Activated CD8-positive, alpha-beta T cell treated with anti-CD3 and anti-CD28 coated beads for 36 hours (primary cell): ENCODE measurements at places on chromosomes 2 and 18.

GRCh38 chr2:202122980-202123720, 50.1 kb downstream of the KIAA2012 start:
- no peak for DNase-seq

DNA sequence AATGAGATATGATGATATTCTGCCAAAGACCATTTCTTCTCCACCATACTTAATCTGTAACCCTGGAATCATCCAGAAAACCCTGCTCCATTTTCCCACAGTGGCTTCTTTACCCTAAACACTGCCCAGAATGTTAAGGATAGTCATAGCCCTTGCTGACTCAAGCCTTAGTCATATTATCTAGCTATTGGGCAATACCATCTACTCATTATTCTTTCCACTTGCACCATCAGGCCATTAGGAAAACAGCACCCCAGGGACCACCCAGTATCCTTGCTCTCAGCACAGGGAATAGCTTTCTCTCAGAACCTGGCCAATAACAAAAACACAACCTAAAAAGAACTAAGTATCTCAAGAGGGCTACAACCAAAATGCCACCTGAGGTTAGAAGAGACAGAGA, 445.7 kb upstream of the SLC14A2 start:
- no peak for DNase-seq

DNA sequence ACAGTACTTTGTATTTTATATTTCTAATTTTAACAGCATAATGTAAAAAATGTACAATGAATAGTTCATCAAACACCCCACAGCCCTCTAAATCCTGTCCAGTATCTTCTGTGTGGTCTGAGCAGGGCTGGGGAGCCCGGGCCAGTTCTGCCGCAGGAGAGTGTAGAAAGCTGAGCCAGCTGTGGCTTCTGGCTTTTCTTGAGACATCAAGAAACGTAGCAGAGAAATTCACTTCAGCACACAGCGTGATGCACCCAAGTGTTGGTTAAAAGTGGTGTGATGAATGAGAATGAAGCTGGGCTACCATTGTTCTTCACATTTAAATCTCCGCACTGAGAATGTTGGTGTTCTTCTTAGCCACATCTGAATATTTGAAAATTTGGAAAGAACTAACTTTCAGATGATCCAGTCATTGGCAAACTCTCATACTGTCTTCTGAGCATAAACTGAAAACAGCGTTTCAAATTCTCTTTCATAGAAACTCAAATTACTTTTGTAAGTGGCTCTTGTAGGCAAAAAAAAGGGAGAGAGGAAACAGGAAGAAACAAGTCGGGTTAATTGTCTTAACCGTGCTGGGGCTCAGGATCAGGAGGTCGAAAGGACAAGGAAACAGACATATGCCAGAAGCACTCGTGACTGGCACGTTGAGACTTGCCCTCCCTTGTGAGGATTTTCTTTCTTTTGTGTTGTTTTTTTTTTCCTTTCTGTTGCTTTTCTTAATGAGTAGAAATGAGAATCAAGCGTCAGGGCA, 23.4 kb upstream of the TMEM87B start:
- no peak for DNase-seq

DNA sequence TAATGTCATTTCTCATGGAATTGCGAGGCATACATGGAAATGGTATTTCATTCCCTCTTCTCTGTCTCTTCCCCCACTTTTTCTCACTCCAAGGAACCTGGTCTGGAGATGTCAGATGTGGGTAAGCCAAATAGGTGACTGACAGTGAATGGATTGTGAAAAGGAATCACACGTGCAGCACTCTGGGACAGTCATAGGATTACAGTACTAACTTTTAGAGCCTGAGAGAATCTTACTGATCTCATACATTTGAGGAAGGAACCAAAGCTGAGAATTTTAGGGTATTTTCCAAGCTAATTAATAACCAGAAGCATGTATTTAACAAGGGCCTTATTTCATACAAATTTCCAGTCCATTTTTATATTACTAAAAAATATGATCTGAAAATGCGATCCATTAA, 58.1 kb upstream of the ERBB4 start:
- no peak for DNase-seq

DNA sequence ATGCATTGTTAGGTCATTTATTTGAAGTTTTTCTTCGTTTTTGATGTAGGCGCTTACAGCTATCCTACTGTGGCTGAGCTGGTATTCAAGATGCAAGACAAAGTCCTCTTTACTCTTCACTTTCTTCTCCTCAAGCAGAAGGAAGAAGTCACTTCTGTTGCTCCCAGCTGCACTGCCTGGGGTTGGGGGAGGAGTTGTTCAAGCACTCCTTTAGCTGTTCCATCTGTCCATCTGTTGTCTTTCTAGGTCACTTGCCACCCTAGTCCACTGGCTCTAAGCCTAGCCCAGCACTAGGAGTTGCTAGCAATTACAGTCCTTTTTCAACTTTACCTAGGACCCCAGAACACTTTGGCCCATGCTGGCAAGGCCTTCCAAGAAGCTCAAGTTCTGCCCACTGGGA, 200.6 kb upstream of the RBMS1 start:
- no peak for DNase-seq

DNA sequence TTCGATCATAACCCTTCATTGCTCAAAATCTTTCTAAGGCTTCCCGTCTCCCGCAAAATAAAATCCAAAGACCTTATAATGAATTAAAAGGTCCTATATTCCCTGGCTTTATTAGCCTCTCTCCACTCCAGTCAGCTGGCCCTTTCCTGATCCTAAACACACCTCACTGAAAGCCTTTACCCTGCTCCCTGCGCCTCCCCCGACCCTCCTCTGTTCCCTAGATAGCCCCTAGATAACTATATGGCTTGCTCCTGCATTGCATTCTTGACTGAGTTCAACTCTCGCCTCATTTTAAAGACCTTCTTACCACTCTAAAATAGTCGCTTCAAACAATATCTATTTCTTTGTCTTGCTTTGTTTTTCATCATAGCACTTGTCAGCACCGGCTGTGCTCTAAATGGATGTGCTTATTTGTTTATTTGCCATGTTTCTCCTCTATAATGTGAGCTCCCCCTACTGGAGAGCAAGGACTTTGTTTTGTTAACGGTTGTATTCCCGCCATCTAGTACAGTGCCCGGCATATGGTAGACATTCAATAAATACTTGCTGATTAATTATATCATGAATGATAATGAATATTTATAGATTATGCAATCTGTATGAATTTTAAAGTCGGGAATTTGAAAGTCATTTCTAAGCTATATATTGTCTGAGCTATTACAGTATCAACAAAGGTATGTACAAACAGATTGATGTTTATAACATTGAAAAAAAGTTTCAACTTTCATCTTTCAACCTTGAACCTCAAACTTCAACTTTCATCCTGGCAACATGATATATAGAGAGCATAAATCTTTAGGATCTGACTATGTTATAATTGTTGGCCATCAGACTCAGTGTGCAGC, 32.4 kb upstream of the VIT start:
- peak; percentile 19 for DNase-seq

- no peak for DNase-seq
Observed at GRCh38 chr18:26911840-26912239, 46.3 kb upstream of the AQP4 start.

DNA sequence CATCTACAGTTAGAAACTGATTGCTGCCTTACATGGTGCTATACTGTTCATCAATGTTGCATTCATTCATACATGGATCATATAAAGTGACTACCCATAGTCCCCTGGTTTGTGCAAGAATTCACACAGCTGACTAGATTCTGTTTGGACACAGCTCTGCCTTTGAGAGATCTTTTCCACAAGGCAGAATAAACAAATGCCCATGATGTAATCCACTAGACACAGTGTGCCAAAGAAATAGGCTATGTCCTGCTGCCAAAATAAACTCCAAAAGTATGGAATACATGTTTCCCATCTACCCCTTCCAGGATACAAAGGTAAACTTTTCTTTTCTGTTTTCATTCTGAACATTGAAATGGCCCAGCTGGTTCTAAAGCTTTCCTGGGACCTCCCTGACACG, 269.4 kb upstream of the CHAC2 start:
- no peak for DNase-seq

DNA sequence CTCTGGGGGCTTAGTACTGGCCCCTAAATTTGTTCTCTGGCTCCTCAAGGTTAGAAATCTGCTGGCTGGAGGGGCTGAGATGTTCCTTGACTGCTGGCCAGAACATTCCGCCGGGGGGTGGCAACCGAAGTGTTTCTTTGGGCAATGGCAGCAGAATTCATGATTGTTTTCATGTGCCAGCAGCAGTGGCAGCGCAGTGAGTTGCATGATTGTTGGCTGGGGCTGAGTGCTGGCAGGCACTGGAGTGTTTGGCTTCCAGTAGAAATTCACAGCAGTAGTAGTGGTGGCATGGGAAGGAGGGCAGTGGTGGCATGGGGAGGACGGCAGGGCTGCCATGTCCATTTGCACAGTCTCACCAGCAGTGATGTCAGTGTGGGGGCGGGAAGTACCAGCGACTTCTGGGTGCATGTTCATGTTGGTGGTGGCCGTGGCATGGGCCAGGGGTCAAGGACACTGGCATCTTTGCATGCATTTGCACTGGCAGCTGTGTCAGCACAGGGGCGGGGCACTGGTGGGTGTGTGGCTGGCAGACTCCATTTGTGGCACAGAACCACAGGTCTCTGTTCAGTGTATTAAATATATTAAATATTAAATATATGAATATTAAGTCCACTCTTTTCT, 130.6 kb upstream of the CDH7 start:
- DNase-seq: no peak

- no peak for DNase-seq
Observed at GRCh38 chr2:100394111-100394641, 23.3 kb downstream of the CHST10 start.

DNA sequence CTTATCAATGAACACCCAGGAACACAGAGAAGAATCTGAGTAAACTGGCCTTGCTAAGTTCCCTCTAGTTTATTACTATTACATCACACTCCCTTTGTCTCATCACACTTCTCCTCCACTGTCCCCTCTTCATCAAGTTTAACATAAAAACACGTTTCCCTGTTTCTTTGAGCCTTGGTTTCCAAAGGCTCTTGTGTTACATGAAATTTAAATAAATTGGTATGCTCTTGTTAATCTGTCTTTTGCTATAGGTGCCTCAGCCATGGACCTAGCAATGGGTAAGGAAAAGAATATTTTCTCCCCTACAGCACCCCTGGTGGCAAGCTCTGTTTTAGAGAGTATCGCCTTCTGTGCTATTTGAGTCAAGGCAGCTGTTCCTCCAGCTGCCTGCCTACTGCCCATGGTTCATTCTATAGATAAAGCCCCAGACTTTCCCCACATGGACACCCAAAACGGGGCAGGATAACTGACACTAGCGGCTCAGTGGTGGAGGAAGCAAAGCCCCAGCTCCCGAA, 31.8 kb downstream of the TGIF1 start:
- peak; percentile 46 for DNase-seq

DNA sequence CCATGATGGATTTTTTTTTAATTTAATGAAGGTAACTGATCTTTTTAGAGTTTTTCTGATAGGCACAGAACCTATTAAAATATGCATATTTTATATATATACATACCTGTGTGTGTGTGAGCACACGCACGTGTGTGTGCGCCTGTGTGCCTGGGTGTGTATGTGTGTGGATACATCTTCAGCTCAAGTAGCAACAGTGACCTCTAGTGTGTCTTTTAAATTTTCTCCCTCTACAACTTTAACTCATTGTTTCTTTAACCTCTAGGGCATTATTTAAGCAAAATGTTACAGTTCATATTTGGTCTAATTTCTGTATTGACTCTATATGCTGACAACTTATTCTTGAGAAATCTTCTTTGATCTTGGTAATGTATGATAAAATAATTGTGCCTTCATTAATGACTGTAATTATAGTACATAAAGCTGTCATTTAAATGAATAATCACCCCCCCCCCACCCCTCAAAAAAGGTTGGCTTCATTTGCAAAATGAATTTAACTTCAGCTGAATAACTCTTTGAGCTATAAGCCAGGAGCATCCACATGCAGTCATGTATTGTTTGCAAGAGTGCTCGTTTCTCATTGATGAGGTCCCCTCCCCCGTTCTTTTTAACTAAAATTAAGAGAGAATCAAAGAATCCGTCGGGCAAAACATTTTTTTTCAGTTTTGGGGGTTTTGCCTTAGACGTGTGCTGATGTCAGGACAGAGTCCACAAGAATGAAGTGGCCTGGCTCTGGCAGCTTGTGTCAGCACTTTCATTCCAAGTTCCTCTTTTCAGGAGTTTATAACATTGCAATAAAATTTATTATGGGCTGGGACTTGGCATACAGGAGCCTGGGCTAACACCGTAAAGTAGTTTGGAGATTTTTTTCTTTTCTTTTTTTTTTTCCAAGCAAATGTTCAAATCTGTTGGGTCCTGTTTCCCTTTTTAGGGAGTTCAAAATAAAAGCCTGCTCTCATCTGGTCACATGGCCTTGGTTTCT, 80.0 kb downstream of the ETAA1 start:
- DNase-seq: peak; percentile 1

DNA sequence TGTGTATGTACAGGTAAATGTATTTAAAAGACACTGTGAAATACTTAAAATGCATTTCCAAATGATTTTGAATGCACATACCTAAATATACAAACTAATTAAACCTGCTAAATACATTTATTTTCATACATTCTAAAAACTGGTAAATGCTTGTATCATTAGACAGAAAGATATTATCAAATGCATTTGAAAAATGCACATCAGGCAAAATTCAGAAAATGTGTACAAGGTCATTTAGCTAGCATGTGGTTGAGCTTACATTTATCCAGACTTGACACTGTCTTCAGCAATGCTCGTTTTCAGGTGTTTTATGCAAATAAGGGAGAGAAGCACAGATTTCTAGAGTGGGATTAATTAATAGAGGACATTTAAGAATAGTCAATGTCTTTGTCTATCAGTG, 374.2 kb downstream of the SUCLG1 start:
- no peak for DNase-seq

GRCh38 chr18:79642626-79643025, 37.0 kb upstream of the CTDP1 start:
- no peak for DNase-seq

DNA sequence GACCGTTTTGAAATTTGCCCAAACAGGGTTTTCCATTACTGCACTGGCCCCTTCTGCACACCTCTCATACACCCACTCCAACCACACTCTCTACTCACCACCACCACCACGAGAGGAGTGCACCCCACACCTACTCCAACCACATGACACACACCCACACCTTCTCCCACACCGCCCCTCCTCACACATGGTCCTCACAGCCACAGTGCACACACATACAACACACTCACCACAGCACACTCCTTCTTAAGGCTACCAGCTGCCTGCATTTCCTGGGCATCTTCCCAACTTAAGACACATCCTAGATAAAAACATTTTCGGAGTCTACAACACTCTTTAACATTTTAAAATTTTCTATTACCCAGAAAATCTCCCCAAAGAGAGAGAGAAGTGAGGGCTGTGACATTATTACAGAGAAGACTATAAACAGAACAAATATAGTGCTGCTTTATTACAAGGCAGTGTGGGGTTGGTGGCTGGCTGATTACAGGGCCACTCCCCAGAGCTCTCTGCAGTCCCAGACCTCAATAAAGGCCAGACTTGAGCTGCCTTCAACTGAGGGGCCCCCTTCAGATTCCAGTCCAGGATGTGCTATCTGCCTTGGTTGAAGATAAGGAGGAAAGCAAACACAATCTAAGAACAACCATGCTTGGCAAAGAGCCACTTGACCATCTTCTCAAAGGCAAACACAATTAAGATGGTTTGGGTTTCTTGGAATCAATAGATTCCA, 36.1 kb downstream of the NHEJ1 start:
- peak; percentile 32 for DNase-seq
